ENCODE measurements at places on chromosomes 7 and 10.

DNA sequence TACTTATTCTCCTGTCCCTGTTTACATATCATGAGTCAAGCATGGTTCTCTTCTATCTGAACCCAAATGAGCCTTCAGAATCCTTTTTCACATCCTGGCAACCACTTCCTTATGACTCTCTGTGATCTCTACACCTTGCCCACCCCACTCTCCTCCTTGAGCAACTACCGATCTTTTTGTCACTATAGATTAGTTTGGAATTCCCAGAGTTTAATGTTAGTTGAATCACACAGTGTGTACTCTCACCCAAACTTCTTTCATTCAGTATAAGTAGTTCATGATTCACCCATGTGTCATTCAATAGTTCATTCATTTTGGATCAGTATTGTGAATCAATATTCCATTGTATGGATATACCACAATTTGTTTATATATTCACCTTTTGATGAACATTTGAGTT, 55.3 kb downstream of the TFAM start:
- no peak for DNase-seq

DNA sequence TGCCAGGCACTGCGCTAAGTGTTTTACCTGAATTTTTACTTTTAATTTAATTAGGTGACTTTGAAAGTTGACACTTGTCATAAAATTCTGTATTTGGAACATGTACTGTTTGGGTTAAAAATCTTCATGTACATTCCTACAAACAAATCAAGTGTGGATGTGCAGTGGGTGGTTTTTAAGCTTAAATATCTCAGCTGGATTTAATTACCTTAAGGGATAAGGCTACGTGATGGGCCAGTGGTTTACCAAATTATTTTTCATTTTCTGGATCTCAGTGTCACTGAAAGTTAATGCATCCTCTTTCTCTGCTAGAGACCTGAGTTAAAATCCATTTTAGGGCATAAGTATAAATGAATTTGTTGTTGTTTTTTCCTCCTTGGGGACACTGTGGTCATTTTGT, 51.1 kb downstream of the EXOC4 start:
- DNase-seq: no peak

DNA sequence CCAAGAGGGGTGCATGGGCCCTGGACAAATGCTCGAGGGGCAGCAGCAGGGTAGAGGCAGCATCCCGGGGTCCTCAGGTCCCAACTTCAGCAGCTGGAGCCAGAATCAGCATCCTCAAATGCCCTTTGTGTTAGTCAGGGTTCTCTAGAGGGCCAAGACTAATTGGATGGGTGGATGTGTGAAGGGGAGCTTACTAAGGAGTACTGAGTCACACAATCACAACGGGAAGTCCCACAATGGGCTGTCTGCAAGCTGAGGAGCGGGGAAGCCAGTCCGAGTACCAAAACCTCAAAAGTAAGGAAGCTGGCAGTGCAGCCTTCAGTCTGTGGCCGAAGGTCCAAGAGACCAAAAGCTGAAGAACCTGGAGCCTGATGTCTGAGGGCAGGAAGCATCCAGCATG, 162.9 kb upstream of the TCERG1L start:
- no peak for DNase-seq

DNA sequence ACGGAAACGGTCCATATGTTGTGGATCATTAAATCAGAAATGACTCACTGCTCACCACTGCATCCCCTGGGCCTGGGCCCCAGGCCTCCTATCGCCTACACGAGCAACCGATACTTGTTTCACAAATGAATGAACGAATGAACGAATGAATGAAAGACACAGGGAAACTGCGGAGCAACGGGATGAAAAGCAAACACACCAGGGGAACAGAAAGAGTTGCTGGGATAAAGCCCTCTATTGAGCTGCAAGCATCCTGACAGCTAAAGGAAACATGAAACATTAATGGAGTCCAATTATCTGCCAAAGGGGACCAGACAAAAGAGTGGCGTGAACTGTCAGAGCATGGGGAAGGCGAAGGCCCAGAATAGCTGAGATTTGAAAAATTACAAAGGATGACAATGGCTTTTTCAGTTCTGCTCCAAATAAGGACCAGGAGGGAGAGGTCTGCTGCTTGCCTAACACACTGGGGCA, 92.1 kb downstream of the GRB10 start:
- no peak for DNase-seq

DNA sequence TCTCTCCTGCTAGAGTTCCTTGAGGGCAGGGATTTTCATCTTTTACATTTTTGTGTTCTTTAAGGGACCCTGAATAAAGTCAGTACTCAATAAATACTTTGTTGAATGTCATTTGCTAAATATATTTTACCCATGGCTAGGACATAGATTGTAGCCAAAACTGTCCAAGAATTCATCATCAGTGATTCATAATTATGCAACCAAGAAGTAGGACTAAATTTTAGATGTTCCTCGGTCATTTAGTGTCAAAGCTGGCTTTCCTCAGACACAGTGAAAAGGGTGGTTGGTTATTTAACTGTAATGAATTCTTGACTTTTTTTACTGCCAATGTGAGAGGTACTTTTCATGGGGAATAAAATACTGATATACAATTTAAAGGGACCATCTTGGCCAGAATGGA, 3.3 kb downstream of the NUDT13 start:
- no peak for DNase-seq

GRCh38 chr7:148334441-148334956, 256.1 kb upstream of the C7orf33 start:
- no peak for DNase-seq
